Activated gamma-delta T cell treated with anti-CD3 and anti-CD28 coated beads, Interleukin-2, amount 50 U/mL, for 16 hours (primary cell): ENCODE measurements at places on chromosomes 2 and 18.

DNA sequence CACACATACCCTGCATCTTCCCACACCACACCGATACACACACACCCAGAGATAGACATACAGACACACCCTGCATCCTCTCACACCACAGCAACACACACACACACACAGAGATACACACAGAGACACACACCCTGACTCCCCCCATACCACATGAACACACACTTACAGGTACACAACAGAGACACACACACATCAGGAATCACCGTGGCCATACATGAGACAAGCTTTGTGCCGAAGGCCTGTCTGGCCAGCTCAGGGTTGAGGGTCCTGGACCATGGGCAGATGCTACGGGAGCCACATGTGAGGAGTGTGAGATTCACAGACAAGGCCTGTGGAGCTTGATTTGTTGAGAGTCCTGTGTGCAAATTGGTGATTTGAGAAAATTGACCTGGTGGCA is 15.6 kb downstream of the IMPA2 start:
- no peak for DNase-seq

DNA sequence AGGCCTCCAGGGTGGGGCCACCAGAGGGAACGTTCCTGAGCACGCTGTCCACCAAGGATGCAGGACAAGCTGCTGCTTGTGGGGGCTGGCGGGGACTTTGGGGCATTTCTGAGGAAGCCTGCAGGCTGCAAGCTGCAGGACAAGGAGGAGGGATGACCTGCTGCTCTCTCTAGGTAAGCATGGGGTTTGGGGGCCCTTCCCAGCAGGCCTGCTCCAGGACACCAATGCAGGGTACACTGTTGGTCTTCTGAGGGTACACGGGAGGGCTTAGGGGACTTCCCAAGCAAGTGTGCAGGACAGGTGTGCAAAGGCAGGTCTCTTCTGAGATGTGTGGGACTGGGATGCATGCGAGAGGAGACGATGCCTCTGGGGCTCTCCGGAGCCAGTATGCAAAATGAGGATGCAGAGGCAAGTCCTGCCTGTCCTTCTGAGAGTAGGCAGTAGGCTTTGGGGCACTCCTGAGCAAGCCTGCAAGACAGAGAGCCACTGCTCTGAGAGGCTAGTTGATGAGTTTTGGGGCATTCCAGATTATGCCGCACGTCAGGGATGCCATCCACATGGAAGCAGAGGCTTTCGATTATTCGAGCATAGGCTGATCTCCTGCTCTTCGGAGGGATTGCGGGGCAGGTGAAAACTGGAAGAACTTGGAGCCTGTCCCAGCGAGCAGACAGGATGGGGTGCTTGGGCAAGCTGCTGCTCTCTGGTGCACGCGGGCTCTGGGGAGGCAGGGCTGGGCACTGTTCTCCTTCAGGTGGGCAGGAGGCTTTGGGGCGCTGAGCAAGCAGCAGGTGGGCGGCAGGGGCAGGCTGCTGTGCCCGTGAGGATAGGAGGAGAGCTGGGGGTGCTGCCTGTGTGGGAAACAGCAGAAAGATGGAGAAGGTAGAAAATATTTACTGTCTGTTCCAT is 44.6 kb downstream of the CNGA3 start:
- DNase-seq, result no peak

DNA sequence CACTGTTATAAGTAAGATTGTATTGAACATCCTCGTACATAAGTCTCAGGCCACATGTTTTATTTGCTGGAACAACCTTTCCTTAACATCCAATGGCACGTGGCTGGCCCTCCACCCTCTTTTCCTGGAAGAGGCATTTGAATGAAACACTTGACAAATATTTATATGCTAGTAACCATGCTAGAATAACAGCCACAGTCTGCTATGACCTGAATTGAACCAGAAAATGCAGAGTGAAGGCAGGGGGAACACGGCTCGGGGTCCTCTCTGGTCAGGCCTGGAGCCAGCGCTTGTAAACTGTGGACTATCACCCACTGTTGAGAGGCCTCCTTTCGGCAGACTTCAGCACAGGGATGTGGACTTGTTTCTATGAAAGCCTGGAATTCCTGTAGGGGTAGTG is 198.2 kb upstream of the COPS8 start:
- no peak for DNase-seq

- no peak for DNase-seq
Measured at GRCh38 chr2:214995409-214995808, 143.0 kb downstream of the ABCA12 start.

GRCh38 chr2:176490061-176490861 is 221.0 kb downstream of the MTX2 start:
- DNase-seq, result no peak

- no peak for DNase-seq
Measured at GRCh38 chr2:205895981-205896655, 189.9 kb downstream of the INO80D start.

GRCh38 chr18:79586436-79587225 is 93.0 kb upstream of the CTDP1 start:
- no peak for DNase-seq

DNA sequence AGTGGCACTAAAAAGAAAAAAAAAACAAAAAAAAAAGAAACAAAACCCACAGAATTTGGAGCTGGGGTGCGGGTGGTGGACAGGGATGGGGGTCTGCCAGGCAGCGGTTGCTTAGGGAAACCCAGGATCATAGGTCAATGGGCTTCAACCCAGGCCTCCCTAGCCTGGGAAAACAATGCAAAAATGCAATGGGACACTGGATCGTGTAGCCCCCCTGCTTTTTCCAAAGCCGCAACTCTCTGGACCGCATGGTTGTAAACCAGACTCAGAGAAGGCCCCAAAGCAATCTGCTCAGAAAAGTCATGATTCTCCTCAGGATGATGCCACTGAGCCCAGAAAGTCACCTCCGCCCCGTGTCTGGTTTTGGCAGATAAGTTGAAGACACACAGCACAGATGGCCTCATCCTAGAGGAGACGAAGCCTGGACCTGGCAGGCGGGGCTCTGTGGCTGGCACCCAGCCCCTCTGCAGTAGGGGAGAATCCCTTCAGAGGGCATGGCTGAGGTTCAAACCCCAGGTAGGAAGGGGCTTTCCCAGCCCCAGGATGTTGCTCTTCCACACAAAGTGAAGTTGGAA is 5.1 kb downstream of the DLX2 start:
- no peak for DNase-seq

GRCh38 chr18:52367953-52368742 is 28.2 kb downstream of the DCC start:
- no peak for DNase-seq

GRCh38 chr18:77203071-77203470 is 46.6 kb upstream of the GALR1 start:
- no peak for DNase-seq

DNA sequence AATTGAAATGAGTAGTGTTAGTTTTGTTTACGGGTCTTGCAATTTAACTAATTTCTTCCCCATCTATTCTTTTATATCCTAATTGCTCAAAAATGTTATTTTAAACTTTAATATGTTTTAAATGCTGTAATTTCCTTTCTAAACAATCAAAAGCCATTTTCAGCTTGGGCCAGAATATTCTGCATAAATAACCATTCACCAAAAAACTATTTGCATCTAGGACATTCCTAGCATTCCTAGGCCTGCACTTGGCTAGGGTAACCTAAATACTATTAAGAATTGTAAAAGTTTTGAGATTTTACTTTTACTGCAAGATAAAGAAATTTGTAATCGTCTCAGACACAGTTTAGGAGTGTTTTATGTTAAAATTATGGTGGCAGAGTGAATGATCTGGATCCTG is 7.8 kb upstream of the ETAA1 start:
- no peak for DNase-seq

DNA sequence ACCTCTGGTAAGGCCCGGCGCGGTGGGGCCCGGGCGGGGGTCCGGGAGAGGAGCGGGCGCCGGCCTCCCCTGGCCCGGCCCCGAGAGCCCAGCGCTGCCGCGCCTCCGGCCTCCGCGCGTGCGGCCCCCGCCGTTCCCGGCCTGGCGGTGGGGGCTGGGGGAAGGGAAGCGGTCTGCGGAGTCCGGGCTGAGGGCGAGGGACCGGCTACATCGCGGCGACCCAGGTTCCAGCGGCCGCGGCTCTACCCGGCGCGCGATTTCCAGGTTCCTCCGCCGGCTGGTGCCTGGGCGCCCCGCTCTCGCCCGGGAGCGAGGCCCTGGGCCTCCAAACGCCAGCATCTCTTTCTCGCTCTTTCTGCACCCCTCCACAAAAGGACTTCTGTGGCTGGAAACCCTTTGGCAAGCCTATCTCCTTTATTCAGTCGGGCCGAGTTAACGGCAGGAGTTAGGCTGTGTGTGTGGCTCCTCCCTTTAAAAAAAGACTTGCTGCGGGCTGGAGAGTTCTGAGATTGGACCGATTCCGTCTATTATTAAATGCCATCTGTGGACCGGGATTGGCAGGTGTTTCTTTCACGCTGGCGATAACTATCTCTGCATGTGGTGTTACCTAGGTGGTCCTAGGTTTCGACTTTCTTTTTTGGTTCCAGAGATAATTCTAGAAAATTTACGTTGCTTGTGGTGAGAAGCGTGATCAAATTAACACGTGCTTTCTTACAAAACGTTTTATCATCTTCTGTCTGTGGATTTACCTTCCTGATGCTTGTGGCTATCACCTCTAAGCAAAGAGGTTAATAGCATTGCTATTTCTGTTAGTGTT is 592 bp downstream of the ME2 start:
- DNase-seq, result peak; percentile 18

DNA sequence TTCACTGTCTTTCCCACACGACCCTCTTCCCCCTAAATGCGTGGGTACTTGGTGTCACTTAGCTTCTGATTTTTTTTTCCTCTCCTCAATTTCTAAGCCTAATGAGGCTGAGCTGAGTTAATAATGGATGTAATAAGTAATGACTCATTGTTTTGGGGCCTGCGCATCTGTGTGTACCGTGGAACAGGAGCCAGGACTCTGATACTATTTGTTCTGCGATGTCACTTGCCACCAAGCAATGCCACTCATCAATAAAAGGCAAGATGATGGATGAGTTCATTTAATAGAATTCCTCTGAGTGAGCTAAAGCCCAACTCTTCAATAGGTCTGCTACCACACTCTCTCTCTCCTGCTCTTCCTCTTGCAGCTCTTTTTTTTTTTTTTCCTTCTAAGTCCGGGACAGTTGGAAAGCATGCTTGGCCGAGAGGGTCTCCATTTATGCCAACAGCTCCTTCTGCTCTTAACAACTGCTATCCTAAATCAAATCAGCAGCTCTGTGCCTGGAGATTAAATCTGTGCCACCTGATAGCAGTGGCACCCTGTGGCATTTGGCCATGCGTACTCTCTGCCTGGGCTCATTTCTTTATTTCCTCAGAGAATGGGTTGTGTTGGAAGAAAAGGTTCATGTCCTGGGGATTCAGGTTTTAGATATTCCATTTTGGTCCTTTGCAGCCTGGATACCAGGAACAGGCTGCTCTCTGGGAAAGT is 1284.2 kb upstream of the PIK3C3 start:
- no peak for DNase-seq

GRCh38 chr2:226659410-226659809 is 140.2 kb downstream of the IRS1 start:
- no peak for DNase-seq

DNA sequence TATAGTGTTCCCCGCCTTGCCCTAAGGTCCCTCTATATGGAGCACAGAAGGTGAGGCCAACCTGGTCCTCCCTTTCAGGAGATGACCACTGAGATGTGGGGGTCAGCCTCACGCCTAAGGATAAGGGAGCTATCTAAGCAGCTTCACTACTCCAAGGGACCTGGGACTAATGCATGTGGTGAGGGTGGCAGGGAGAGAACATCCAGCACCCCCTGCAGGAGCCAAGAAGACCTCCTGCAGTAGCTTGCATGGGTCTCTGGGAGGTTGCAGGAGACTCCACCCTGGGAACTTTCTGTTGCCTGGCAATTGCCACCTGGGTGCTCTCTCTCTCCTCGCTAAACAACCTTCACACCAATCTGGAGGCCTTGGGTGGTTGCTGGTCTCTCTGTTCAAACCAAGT is 93.0 kb upstream of the KLHL29 start:
- no peak for DNase-seq

GRCh38 chr2:152335016-152335725 is at the start of gene FMNL2:
Gene FMNL2, plus strand, starts transcription at chr2:152335174.
- no peak for DNase-seq

DNA sequence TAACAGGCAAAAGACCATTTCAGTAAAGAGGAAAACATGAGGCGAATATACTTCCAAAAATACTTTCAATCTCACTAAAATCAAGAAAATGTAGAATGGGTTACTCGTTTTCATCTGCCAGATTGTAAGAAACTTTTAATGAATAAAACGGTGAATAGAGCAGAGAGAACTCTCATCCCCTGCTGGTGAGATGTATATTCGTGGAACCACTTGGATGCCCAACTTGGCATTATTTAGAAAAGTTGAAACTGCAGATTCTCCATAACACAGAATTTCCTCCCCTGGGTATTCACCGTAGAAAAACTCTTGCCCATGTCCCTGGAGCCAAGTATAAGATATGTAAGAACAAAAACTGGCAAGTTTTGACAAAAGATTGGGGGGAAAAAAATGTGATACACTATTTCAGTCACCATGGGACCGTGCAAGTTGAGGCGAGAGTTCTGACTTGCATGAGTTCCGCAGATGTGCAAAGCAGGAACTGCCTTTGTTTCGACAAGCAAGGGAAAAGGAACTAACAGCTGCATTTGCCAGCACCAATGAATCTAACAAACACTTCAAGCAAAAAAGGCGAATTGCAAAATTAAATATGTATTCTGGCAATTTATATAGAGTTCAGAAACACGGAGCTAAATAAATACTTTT is 14.8 kb downstream of the TIMM21 start:
- no peak for DNase-seq

GRCh38 chr2:55839182-55839819 is 84.3 kb downstream of the EFEMP1 start:
- DNase-seq, result no peak

DNA sequence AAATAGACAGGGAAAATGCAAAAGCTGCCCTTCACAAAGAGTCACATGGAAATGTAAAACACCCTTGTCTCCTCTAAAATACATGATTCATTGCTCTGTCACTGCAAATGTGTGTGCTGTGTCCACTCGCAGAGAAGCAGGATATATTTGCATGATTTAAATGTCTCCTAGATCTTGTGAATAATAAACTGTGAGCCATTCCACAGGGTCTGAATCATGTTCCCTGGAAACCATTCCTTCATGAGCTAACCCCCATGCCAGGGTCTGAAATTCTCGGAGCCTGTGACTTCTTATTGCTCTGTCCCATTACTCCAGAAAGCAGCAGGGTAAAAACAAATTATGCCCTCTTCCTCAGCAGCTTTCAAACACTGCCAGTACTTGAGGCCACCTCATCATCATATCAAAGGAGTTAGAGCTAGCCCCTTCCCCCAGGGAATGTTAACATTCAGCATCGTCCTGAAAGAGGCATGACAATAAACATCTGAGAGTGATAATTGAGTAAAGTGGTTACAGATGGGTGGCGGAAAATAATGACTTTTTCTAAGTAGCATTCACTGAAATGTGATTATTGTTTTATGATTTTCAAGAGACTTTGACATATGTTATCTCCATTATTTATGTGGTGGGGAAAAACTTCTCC is 11.7 kb upstream of the CNGA3 start:
- no peak for DNase-seq
